GM12864 (cell line): ENCODE measurements at places on chromosomes 2 and 18.
A peak's percentile ranks its signal among the peaks of the same experiment; 100 is the strongest.

DNA sequence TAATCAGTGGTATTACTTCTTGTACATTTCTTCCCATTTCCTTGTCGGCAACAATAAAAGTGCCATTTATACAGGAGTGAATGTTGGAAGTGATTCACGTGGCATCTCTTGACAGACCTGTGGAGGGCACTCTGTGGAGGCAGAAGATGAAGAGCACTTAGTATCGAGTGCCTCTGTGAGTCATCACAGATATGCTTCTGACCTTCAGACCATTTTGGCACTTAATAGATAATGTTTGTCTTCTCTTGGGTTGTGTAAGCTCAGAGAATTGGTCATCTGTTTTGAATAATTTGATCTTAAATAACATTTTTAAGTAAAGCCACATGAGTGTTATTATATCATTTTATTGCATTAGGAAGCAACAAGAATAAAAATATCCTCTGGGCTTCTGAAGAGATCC lies 305.5 kb downstream of the PTPRM start:
- DNase-seq = no peak

DNA sequence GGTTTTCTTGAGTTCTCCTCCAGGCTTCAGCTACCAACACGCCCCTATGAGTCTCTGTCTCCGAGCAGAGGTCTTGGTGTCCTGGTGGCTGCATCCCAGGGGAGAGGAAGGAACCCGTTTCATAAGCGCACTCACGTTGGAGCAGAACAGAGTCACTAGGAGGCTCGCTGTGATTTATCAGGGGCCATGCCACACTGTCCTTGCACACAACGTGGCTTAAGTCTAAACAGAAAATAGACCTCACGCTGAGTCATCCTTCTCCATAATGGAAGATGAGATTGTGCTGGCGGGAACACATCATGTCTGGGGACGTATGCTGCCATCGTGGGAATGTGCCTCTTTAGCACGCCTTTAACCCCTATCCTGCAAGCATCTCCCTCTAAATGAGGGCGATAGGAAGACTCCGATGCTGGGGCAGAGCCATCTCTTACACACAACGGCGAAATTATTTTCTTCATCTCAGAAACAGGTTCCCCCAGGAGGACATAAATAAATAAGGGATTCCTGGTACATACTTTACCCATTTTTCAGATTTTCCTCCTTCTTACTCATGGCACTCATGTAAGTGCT lies 211.4 kb downstream of the KLHL29 start:
- DNase-seq = no peak

GRCh38 chr2:171430516-171431410 lies 3.0 kb downstream of the METTL8 start:
- no peak for DNase-seq

DNA sequence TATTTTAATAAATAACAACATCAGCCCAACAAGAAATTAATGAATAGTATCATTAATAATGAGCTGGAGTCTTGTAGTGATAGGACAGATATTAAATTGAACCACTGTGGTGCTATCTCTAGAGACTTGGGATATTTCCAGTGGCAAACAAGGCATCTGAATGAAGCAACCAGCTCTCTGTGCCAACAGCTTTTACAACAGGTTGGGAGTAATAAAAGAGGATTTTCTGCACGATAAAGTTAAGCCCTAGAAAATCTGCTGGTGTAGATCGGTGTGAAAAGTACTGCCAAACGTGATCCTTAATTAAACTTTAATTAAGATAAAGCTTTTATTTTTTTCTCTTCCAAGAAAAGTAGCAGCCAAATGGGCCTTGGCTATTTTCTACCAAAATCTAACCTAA lies 385.5 kb downstream of the NR4A2 start:
- no peak for DNase-seq

- DNase-seq = no peak
Measured at GRCh38 chr18:71036783-71037182, 747.9 kb downstream of the SOCS6 start.

GRCh38 chr2:229591611-229592010 lies 122.7 kb downstream of the DNER start:
- DNase-seq = no peak

- no peak for DNase-seq
Measured at GRCh38 chr18:37409878-37410277, 155.7 kb downstream of the CELF4 start.

- no peak for DNase-seq
Measured at GRCh38 chr2:16680304-16680703, 14.7 kb upstream of the CYRIA start.

DNA sequence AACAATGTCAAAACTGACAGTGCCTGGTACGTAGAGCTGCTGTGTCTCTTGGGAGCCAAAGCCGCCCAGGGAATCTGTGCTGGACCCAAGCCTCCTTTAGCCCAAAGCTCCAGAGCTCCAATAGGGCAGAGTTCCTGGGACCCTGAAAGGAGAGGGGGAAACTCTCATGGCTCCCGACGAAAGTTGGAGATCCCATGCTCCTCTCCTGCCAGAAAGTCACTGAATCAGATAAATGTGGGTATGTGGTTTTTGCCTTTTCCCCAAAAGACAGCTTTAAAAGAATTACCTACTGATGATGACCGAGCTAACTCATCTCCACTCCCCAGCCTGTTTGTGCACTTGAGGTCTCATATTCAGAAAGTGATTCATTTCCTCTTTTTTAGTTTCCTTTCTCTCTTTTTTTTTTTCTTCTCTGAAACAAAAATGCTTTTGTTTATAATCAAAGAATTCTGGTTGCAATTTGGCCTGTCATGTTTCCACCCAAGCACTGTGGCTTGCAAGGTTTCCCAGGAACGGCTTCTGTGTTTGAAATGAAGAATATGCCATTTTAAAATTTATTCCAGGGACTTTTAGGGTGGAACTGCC lies 14.1 kb upstream of the PMAIP1 start:
- DNase-seq = no peak

DNA sequence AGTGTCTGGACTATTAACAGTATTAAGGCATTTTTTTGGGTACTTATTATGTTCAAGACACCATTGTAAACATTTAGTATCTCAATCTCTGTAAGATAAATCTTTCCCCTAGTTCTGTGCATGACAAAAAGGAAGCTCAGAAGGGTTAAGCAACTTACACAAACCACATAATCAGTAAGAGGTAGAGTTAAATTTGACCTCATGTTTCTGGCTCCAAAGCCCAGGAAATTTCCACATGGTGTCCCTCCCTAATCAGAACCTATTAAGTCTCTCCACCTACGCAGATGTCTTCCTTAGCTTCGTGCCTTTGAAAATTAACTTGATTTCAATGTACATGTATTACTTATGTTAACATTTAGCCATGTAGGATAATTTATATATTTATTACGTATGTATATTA lies 2.0 kb downstream of the MFSD6 start:
- no peak for DNase-seq

GRCh38 chr18:22932885-22933205 lies 283 bp upstream of the RBBP8 start:
- DNase-seq = no peak

DNA sequence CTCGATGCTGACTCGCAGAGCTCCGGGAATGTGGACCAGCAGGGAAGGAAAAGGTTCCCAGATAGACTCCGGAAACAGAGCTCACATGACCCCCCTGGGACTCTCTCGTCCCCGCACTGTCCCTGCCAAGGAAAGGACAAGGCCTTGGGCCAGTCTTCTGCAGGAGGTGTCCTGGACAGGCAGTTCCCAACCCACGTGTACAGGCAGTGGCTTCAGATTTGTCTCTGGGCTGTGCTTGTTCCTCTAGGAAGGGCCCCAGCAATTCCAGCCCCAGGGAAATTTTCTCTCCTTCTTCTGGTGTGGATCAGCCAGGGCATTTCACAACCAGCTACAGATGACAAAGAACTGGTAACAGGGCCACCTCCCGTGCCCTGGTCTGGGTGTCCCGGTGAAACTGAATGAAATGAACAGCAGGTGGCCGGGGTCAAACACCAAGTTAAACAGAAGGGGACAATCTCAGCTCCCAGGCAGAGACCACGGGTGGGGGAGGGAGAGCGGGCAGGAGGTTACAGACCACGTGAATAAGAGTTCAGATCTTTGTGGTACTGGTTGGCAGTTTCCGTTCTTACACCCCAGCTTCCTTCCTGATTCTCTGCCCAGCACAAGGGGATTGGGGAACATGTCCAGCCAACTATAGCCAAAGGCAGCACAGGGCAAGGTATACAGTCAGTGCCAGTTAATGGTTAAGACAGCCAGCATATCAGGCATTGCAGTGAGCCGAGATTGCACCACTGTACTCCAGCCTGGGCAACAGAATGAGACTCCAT lies 52.2 kb upstream of the CAB39 start:
- no peak for DNase-seq

DNA sequence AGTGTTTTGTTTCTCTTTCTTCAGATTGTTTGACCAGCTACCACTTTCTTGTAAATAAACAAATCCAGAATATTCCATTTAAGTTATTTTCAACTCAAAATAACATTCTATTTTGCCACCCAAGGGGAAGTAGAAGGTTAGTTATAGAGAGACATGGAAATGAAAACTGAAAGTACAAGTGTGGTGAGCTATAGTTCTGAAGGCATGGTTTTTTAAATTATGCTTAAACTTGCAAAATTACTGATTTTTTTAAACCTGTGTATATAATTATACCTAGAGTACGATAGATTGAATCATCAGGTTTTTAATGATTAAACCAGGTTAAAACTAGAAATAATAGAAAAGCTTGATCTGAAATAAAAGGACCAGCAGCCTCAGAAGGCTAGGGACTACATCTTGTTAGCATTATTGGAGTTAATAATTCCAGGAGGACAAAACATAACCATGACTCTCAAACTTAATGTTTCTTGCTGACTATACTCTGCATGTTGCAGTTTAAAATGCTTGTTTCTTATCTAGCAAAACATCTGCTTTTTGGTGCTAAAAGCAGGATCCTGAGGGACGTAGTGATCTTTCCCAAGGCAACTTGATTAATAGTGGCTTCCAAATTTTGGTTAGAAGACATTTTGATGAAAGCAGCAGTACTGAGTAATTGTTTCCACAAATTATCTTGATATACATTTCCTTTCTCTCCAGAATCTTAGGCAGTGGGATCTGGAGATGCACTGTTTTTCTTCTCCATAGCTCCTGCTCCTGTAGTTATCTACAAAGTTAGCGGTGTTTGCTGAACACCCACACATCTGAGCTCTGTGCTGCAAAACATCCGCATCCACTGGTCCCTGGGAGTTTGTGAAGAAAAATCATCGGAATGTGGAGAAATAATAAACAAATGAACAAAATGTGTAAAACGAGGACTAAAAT lies 327.2 kb upstream of the PKDCC start:
- DNase-seq = no peak

DNA sequence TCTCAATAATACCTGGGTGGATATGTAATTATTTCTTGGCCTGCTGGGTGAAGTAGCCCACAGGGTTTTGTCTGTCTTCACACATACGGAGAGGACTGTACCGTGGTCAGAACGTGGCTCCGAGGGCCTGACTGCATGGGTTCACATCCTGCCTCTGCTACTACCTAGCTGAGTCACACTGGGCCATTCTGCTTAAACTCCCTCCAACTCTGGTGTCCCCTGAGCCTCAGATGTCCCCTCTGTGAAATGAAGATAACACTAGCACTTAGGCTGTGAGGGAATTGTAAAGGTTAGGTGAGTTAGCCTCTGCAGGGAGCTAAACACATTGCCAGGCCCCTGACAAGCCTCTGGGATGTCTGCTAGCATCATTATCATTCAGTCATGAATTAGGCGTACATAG lies 120.1 kb upstream of the NABP1 start:
- no peak for DNase-seq

- DNase-seq = no peak
Measured at GRCh38 chr2:129459200-129459876, 520.1 kb upstream of the RAB6C start.

- DNase-seq = no peak
Measured at GRCh38 chr18:44054514-44054913, 626.2 kb upstream of the SETBP1 start.

DNA sequence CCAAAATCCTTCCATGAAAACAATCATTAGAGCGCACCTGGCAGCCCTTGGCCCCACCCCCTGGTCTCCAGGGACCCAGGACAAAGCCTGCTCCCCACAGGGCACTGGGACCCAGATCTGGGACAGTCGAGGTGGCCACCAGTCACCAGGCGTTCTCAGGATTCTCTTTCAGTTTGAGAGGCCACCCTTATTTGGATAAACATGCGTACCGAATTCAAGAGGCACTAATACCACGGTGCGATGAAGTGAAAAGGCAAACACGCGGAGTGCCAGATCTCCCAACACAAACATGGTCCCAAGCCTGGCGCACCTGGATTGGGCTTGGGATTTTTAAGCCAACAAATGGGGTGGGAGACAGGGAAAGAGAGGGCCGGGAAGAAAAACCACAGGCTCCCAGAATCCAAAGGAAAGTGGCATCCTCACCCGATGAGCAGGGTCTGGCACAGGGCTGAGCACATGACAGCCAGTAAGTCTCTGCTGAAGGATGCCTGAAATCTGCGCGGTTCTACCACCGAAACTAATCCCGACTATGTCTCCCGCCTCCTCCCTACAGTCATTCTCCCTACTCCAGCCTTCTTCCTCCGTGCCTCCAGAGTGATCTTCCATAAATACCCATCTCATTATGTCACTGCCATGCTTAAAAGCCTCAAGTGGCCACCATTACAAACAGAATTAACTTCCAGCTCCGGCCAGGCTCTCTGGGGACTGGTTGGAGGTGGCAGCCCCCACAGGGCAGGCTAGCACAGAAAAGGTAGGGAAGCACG lies 60.9 kb upstream of the KLHL29 start:
- DNase-seq = no peak

DNA sequence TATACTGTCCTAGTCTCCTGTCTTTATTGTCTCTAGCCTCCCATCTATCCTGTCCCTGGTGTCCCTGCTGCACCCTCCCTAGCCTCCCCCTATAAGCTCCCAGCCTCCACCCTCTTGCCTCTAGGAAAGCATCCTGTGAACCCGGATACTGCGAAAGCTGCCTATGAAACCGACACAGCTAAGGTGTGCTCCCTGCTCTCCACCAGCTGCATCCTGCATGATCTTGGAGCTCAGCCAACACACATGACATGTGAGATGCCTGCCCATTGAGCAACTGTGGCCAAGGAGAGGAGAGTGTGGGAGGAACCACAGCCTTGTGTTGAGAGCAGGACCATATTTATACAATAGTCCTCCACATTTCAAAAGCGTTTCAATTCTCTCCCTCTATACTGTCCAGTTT lies 187.1 kb downstream of the ZBTB7C start:
- peak; percentile 26 for DNase-seq

DNA sequence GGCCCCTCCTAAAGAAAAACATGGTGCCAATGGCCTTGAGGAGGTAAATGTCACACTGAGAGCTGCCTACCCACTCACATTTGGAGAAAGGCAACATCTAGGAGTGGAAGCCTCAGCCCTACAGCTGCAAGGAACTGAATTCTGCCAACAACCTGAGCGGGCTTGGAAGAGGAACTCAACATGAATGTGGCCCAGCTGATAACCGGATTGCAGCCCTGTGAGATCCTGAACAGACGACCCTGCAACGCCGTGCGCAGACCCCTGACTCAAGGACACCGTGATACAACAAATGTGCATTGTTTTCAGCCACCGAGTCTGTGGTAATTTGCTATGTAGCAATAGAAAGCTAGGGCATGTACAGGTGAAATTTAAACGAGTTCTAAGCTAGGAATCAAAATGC lies 99.4 kb downstream of the MYOM1 start:
- DNase-seq = no peak
